ENCODE measurements at places on chromosomes 1 and 21.
A peak's percentile ranks its signal among the peaks of the same experiment; 100 is the strongest.

GRCh38 chr1:56584910-56585528, 5.7 kb upstream of the PLPP3 start:
- no peak for DNase-seq

DNA sequence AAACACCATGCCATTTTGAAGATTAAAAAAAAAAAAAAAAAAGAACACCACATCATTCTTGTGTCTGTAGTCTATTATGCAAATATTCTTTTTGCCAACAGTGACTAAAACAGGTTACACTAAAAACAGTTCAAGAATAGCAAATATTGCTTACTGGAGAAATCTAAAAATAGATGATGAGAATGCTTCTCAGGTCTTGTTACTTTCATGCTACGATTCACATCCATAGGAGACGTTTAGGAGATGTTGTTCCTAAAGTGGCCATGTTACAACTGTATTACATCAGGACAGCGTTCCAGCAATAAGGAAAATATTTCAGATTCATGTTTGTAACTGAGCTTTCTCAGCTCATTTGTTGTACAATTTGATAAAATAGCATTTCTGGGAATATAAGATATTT, 32.3 kb downstream of the RAB3GAP2 start:
- DNase-seq = no peak

- DNase-seq = no peak
Measured at GRCh38 chr1:11316701-11317100, 43.7 kb downstream of the UBIAD1 start.

- no peak for DNase-seq
Measured at GRCh38 chr1:89538361-89538760, 13.7 kb downstream of the LRRC8B start.

DNA sequence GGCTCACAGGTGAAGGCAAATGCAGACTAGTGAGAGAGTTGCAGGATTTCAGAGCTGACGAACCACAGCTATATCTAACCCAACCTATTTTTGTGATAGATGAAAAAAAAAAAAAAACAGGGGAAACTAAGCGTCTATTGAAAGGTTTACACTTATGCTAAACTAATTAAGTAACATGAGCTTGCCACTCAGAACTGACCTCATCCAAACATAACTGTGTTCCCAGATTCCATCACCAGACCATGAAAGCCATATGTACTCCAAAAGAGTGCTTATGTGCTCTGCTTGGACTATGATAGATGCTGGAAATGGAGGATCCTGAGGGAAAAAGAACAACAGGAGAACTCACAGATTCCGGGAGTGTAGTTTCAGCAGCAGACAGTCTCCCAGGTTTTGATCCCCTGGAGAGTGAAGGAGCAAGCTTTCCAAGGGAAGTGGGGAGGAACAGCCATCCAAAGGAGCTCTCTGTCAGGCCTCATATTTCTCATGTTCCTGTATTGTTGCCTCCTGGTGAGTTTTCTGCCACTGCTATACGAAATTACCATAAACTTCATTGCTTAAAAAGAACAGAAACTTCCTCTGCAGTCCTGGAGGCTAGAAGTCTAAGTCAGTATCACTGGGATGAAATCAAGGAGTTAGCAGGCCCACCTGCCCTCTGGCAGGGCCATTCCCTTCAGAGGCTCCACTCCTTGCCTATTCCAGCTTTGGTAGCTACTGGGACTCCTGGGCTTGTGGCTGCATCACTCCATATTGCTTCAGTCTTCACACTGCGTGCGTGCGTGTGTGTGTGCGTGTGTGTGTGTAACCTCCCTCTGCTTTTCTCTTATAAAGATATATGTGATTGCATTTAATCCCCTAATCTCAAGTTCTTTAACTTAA, 38.1 kb downstream of the NIBAN1 start:
- DNase-seq = no peak

GRCh38 chr1:183933528-183934179, 103.9 kb downstream of the COLGALT2 start:
- DNase-seq = no peak

DNA sequence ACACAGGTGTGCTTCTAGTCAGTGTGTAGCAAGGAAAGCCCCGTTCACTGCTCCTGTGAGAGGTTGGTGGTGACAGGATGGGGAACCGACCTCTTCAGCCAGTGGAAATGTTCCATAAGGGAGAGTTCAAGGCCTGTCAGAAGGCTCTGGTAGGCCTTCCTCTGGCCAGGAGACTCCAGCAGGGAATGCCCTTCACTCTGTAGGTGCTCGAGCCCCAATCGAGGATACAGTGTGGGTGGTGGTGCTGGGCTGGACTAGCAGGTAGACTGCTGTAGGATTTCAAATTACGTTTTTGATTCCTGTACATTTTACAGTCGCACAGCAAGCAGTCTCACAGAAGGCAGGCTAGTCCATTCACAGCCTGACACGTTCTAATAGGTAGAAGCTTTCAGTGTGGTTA, 37.8 kb downstream of the NCF2 start:
- no peak for DNase-seq

DNA sequence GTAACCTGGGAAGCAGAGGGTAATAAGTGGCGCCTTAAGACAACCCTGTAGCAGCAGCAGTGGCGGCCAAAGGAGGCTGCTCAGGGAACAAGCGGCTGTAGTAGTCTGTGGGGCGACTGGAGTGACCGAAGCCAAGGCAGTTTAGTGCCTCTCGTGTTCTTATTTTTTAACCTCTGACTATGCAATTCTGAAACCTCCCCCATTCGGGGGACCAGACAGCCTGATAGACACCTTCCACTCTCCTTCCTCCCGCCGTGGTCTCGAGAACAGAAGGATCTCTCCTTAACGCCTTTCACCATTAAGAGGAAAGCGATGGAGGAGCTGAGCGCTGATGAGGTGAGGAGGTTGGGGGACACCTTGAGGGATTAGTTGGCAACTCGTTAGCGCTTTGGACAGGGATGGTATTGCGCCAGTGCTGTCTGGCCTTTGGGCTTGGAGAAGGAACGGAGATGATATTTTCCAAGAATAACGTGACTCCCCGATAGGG, 644 bp downstream of the UBE4B start:
- DNase-seq = no peak

DNA sequence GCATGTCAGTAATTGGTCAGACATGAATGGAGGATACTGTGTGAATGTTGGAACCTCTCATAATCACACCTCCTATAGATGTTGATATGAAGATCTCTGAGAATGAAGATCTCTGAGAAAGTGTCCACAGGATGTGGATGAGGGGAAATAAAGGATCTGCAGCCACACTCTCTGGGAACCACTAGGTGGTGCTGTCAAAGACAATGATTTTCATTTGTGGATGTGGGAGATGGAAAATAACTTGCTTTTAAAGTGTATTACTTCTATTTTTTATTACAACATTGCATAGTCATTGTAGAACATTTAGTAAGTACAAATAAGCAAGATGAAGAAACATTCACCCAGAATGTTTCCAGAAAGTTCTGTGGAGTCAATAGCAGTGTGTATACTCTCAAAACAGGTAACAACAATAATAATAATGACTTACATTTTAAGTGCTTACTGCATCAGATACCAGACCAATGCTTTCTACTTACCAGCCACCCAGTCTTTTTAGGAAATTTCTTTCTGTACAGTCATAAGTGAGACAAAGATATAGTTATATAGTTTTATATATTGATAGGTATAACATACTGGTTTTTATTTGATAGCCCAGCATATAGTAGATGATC, 128.2 kb downstream of the ATG4C start:
- DNase-seq = no peak

- no peak for DNase-seq
Measured at GRCh38 chr1:3852711-3853485, 4.1 kb downstream of the CEP104 start.

GRCh38 chr1:7989762-7990428, 28.4 kb downstream of the PARK7 start:
- no peak for DNase-seq

DNA sequence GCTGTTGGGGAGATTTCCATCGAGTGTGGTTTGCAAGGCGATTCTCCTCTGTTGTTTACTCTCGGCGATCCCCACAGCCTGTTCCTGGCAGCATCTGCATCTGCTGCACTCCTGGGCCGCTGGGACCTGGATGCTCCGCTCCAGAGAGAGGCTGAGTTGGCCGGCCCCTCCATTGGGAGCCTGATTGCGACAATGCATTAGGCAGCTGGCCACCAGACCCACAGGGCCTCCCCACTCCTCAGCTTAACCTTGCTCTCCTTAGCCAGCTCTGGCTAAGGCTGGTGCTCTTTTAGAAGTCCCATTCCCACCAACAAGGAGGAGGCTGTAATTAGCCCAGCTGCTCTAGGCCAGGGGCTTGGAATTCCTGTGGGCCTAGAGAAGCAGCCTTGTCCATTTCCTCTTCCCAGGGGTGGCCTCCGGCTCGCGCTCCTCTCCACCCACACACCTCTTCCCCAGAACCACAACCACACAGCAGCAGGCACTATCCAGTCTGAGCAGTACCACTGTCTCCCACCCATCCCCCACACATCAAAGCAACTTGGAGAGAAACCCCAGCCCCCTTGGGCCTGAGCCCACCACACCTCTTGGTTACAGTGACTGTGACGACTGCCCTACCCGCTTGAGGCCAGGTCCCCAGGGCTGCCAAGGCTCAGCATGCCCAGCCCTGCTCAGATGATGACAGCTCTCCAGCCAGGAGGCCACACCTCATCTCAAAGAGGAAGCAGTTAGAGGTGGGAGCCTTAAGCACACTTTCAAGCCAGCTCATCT, 193.8 kb upstream of the EDN2 start:
- no peak for DNase-seq

- no peak for DNase-seq
Measured at GRCh38 chr1:169814265-169814664, 19.6 kb upstream of the METTL18 start.

GRCh38 chr1:35282172-35282571, 13.7 kb downstream of the ZMYM4 start:
- DNase-seq = no peak

GRCh38 chr1:21596628-21597027, 72.5 kb downstream of the RAP1GAP start:
- DNase-seq = no peak

- DNase-seq = no peak
Measured at GRCh38 chr1:94279038-94279437, 41.7 kb upstream of the ARHGAP29 start.

- peak; percentile 84 for DNase-seq
Measured at GRCh38 chr1:235649368-235650163, at the start of gene GNG4. Gene GNG4, minus strand, starts transcription at chr1:235649784. Its CDS starts 65,946 bp downstream, at chr1:235583838.

- no peak for DNase-seq
Measured at GRCh38 chr1:169024800-169025271, 81.7 kb upstream of the ATP1B1 start.

DNA sequence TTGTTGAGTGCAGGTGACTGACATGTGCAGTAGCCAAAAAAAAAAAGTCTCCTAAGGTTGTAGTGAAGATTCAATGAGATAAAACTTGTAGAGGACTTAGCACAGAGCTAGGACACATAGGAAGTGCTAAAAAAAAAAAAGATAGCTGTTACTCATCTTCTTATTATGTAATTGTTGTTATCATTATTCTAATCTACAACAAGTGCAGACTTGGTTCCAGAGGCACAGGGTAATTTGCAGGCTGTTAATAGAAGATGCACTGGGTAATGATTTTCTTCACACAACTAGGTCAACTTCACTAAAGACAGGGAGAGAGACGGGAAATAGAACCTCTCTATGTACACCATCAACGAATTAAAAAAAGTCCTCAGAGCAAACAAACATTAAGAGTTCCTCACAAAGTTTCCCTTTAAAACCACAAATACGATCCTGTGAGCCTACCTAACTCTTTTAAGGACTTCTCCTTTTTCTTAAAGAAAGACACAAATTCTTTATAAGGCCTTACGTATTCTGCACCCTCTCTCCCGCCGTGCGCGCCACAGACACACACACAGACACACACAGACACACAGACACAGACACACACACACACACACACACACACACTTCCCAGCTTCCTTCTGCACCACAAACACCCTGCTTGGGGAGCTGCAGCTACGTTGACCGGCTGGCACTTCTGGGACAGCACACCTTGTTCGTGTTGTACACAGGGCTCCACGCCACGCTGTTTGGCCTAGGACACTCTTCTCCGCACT, 49.8 kb upstream of the GADD45A start:
- DNase-seq = no peak

GRCh38 chr1:3928586-3928985, 28.5 kb upstream of the C1orf174 start:
- DNase-seq = no peak

DNA sequence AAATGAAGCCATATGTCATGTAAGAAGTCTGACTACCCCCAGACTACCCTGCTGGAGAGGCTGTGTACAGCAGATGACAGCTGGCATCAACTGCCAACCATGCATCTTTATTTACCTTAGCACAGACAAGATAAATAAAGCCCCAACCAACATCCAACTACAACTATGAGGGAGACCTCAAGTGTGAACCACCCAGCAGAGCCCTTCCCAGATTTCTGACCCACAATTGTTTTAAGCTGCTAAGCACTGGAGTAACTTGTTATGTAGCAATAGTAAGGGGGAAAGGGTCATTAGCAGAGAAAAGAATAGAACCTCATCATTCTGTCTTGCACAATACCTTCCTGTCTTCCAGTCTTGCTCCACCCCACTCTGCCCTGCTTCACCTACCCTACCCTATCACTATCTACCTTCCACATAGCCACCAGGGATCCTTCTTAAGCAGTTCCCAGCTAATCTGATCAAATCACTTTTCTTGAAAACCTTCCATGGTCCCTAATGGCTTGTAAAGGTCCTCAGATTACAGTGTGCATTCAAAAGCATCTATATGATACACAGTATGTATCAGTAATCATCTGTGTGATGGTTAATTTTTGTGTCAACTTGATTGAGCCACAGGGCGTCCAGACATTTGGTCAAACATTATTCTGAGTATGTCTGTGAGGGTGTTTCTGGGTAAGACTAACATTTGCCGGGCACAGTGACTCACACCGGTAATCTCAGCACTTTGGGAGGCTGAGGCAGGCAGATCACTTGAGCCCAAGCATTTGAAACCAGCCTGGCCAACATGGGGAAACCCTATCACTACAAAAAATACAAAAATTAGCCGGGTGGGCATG, 19.6 kb upstream of the RBM15 start:
- no peak for DNase-seq

DNA sequence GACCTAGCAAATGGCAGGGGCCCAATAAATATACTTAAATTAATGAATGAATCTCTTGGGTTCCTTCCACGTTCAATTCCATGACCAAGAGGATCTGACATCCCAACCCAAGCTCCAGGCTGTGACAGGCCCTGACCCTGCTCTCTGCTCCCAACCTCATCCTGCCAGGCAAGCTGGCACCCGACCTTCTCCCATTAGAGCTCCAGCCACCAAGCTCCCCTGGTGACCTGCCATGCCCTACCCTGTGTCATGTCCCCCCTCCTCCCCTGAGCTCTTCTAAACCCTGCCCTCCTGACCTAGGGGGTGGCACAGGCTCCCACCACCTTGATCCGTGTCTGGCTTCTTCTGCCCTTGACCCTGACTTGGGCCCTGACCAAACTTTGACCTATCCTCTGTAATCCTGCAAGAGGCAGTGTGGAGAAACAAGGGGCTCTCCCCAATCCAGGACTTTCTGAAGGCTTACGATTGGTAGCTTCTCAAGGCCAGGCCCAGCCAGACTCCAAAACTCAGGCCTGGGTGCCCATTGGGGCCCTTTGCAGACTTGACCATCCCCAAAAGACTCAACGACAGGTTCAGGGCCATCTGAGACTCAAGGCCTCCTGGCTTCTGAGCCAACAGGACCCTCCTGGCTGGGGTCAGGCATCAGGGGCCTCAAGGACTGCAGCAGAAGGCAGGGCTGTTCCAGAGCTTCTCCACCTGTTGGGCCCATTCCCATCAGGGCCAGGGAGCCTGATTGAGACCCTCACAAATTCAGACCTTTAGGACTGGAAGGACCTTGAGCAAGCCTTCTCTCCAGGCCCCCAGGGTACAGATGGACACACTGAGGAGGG, 249.0 kb downstream of the PTPRU start:
- DNase-seq = peak; percentile 24
